ENCODE measurements at places on chromosomes 7 and 10.

- DNase-seq = no peak
These were observed 80.4 kb downstream of the MICALL2 start for GRCh38 chr7:1378610-1379601.

GRCh38 chr7:13540429-13540828 is 449.0 kb downstream of the ETV1 start:
- no peak for DNase-seq

DNA sequence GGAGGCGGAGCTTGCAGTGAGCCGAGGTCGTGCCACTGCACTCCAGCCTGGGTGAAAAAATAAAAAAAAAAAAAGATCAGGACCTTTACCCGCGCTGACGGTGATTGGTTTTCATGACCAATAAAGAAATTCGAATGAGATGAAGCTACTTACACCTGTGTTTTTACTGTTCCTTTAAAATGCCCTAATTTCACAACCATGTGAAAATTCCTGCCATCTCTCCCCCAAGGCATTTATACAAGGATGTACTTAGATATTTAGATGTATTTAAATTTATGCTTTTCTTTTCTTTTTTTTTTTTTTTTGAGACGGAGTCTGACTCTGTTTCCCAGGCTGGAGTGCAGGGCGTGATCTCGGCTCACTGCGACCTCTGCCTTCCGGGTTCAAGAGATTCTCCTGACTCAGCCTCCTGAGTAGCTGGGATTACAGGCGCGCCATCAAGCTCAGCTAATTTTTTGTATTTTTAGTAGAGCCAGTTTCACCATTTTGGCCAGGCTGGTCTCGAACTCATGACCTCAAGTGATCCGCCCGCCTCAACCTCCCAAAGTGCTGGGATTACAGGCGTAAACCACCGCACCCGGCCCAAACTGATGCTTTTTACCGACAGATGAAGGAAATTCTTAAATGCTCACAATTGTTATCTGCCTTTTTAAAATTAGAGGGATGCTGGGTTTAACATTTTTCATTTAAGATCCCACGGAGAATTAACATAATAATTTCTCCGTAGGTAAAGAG is 3.1 kb upstream of the PHYH start:
- no peak for DNase-seq

DNA sequence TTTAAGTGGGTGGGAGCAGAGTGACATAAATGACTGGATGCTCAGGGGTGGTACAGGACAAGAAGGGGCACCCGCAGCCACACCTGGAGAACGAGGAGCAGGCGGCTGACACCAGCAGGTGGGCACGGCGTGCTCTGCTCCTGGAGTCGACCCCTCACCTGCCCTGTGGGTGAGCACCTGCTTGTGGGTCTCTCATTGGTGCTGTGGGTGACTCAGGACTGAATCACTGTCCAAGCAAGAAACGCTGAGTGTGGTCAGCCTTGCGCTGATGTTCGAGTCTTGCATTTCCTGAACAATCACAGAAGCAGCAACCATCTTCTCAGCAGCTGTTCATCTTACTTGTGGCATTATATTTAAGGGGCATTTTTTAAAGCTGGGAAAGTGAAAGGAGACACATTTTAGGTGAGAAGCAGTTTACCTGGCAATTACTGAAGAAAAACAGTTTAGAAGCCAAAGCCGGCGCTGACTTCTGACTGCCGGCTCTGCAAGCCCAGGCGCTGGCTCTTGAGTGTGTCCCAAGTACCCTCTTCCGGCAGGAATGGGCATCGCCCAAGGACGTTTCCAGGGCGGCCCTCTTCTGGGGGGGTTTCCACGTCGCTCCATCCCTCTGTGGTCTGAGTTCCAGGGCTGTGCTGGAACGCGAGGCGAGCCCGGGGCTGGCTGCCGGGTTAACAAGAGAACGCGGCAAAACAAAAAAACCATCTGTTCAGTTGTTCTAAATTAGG is 145.2 kb upstream of the PFKP start:
- no peak for DNase-seq

DNA sequence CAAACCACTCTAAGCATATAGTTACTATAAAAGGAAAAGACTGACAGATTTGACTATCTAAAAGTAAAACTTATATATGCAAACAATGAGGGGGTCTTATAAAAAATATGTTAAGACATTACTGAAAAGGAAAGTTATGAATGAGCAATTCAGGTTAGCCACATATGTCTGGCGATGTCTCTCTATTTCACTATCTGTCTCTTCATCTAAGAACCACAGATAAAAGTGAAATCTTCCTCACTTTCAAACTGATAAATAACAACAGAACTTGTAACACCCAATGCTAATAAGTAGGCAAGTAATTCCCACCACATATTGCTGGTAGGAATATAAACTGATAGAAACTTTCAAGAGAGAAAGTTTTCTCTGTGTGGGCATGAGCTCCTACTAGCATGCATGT is 138.2 kb downstream of the CHCHD3 start:
- no peak for DNase-seq

GRCh38 chr7:44112997-44113763 is 9.0 kb downstream of the AEBP1 start:
- DNase-seq = no peak

DNA sequence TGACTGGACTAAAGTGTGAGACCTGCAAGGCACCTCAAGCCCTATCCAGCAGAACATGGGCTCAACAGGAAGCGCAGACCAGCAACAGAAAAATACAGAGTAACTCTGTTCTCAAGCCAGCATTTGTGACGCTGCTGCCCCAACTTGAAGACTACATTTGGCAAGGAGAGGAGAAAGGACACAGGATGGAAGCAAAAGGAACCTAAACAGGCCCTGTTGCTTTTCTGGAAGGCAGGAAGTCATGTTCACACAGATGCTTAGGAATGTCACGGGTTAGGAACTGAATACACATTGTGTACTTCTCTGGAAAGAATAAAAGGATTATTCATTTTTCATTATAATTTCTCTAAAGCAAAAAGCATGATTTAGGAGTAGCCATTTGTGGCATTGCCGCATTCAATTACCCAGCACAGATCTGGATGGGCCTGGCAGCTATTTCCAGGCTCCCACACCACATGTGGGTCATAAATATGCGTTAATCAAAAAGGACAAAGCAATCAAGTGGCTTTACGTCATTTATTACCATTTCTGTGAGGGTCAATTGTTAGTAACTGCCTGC is 19.8 kb upstream of the TOMM7 start:
- DNase-seq = no peak
